ENCODE measurements at places on chromosomes 11 and 22.
A peak's percentile ranks its signal among the peaks of the same experiment; 100 is the strongest.

GRCh38 chr22:50189849-50190181, 4.1 kb downstream of the TRABD start:
- DNase-seq = no peak

- DNase-seq = no peak
These were observed 29.6 kb upstream of the UPB1 start for GRCh38 chr22:24465566-24465965.

GRCh38 chr22:20823264-20823663, 35.3 kb downstream of the PI4KA start:
- no peak for DNase-seq

DNA sequence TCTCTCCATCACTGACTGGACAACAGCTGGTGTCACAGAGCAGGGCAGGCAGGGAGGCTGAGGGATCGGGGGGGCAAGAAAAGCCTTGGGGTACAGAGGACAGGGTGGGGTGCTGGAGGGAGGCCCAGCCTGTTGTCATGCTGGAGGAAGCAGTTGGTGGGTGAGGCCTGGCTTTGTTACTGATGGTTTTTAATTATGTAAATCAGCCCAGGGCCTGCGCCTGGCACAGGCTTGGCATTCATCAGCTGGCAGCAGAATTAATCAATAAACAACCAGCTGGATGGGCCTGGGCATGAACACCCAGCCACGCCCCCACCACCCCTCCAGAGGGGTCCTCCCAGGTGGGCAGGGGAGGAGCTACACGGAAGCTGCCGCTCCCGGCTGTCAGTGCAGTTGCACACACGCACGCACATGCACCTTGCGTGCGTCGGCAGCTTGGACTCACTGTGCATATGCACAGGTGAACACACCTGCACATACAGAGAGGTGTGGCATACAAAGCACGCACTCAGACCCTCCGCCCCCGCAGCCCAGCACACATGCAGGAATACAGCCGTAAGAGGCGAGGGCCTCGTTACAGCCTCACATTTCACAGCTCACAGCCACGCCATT, 21.3 kb upstream of the ELFN2 start:
- DNase-seq = no peak

DNA sequence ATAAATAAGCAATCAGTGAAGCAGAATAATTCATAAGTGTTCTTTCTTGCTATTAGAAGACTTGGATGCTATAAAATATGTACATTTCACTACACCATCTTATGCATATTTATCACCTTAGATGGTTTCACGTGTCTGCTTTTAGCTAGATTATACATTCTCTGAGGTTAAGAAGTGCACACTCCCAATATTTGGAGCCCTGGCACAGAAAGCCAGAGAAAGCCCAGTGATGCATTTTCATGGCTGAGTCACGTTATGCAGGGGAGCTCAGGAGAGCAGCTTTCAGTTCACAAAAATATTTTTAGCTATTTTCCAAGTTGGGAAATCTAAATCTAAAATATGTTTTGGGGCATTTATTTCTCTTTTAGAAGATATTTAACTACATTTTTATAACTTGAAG, 5.1 kb upstream of the TP53AIP1 start:
- DNase-seq = no peak

DNA sequence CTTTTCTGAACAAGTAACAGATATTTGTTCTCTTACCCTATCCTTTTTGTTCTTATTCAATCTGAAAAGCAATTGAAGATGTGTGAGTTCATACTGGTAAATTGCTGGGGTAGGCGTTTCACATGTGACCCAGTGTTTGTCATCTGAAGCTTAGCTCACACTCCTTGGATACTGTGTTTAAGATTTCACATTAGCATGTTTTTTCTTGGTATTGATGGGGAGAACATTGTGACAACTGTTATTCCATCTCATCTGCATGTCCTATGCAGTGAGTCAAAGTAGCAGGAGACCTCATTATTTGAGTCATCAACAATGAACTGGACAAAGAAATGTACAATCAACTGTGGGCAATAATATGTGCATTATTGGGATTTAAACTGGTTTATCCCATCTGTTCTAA, 691.6 kb upstream of the ANO5 start:
- no peak for DNase-seq

- no peak for DNase-seq
These were observed 55.4 kb upstream of the CNTN5 start for GRCh38 chr11:98965358-98965757.

GRCh38 chr22:45528046-45528445, 25.4 kb downstream of the FBLN1 start:
- DNase-seq = no peak

- DNase-seq = no peak
These were observed 44.4 kb downstream of the FAT3 start for GRCh38 chr11:92269021-92269420.

DNA sequence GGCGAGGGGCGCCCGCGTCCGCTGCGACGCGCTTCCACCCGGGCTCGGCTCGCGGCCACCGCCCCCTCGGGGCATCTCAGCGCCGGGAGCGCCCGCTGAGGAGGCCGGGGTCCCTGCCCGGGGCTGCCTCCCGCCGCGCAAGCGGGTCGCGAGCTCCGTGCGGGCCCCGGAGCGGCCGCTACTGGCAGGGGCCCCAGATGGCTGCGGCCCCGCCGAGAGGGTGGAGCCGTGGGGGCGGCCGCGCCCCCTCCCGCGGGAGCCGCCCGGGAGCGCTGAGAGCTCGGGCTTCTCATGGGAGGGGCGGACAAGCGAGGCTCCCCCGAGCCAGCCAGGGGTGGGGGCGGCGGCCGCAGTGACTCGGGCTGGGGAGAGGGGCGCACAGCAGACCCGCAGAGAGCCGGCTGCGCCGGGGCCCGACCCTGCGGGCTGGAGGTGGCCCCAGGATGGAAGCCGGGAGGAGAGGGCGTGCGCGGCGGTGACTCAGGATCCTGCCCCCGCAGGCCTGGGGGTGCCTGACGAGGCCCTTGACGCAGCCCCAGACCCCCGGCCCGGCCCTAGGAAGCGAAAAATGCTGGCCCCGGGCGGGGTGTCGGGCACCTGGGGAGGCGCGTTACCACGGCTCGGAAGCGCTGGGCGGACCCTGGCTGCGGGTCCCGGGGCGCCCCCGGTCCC, 603 bp upstream of the ZFTA start:
- DNase-seq = no peak

DNA sequence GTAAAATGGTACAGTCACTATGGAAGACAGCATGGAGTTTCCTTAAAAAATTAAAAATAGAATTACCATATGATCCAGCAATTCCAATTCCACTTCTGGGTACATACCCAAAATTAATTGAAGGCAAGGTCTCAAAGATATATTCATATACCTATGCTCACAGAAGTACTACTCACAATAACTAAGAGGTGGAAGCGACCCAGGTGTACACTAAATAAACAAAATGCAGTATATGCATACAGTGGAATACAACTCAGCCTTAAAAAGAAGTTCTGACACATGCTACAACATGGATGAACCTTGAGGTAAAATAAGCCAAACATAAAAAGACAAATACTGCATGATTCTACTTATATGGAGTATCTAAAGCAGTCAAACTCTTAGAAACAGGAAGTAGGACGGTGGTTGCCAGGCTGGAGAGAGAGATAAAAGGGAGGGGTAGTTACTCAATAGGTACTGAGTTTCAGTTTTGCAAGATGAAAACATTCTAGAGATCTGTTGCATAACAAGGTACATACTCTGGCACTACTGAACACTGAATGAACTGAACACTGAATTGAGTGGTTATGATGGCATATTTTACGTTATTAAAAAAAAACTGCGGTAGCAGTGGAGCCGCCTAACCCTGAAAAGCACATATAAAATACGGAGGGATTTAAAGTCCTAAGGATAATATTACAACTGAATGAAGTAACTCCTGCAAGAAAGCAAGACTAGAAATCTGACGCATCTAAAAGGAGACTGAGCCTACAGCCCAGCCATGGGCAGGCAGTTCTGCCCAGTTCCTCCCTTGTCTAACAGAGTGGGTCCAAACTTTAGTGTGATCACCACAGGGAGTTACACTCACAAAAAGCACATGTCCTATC, 12.8 kb downstream of the DGCR2 start:
- no peak for DNase-seq

DNA sequence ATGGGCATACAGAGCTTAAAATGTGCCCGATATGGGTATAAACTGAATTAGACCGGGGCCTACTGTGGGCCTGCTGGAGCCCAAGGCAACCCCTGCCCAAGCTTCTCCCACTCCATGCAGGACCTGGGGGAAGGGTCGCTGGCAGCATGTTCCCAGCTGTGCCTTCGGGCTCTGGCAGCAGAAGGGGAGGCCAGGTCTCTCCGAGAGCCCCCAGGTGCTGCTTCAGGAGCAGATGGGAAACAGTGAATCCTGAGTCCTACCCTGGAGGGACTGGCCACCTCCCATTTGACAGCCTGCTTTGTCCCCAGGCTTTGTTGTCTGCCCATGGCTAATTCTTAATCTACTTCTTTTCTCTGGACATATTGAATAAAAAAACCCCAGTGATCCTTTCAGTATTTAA, 315.6 kb upstream of the B3GAT1 start:
- DNase-seq = no peak

DNA sequence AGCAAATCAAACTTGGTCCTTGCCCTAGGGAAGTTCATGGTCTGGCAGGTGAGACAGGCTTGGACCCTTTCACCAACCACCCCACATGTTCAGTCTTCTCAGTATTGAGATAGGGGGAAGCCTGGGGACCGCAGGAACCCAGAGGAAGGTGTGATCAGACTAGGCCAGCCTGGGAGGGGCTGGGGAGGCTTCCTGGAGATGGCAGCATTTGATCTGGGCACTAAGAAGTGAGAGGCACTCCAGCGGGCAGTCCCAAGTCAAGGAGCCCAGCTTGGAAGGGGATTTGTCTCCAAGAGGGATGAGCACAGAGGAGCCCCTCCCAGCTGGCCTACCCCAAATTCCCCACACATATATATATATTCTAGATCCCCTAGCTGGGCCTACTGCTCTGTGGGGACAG, 5.4 kb downstream of the LRRC32 start:
- DNase-seq = no peak

DNA sequence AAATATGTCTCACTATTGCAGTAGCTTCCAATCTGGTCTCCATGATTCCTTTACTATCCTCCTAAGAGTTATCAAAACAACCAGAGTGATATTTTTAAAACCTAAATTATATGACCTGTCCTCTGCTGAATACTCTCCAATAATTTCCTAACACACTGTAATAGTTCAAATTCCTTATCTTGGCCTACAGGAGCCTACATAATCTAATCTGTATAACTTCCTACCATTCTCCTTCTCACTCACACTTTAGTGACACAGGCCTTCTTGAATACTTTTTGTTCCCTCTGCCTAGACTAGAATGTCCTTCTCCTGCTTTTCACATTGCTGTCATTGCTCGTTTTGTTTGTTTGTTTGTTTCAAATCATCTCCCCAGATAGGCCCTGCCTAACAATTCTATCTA, 9.4 kb downstream of the FHIP1B start:
- DNase-seq = no peak

GRCh38 chr11:134040386-134041302, 28.2 kb upstream of the JAM3 start:
- no peak for DNase-seq

DNA sequence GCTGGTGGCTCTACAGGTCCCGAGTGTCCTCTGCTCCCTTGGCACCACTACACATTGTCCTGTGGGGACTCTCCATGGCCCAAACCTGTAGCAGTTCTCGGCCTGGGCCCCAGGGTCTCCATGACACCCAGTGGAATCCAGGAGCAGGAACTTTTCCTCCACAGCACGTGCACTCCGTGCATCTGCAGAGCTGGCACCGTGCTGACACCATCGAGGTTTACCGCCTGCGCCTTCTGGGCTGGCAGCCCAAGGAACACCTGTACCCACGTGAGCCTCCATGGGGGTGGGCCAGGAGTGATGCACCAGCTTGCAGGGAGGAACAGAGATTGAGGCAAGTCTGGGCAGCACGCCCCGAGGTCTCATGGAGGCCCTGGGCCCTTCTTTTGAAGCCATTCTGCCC, 25.2 kb downstream of the TSPAN32 start:
- no peak for DNase-seq

DNA sequence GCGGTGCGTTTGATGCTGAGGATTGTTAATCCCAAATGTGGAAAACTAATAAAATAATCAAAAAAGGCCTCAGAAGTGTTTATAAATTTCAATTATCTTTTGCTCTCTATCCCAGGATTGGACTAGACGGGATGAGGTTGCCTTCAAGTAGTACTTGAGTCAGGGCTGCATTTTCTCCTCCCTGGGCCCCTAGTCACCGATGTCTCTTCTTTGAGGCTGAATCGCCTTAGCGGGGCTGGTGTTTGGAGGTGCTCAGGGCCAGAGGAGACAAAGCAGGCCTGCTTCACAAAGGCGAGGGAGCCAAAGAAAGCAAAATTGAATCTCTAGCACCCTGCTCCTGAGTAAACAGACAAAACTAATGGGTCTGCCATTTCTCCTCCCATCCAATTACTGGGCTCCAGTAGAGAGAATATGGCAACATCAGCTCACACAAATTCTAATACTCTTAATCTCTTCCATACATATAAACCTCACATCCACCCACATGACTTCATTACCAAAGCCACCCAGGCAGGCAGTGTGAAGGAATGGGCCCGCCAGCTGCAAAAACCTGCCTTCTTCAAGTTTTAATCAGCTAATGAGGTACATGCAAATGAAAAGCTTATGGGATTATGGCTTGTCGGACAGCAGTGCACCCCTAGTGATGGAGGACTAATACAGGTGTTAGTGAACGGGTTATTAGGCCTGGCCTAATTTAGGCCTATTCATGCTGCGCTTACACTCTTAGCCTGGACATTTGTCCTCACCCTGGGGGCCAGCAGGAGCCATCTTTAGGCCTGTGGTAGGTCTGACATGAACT, 52.7 kb upstream of the HTATIP2 start:
- DNase-seq = no peak

DNA sequence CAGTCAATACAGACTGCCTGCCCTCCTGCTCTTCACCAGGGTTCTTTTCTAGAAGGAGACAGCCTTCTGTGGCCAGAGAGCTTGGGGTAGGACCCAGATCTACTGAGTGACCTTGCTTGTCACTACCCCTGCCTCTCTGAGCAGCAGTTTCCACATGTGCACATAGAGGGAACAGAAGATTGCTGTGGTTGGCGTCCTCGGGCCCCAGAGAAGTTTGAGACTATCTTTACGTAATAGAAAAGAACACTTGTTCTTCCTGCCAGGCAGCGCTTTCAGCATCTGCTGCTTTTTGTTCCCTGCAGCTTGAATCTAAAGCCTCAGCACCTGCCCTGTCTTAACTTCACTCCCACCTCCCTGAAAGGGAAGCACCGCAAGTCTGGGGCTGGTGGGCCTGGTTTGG, 1.9 kb upstream of the FKBP2 start:
- no peak for DNase-seq

- DNase-seq = peak; percentile 49
These were observed 16.1 kb upstream of the APOA1 start for GRCh38 chr11:116853461-116854073.

- DNase-seq = no peak
These were observed 24.4 kb downstream of the QSER1 start for GRCh38 chr11:32916994-32917393.

GRCh38 chr22:45966895-45967365, 10.0 kb downstream of the WNT7B start:
- DNase-seq = no peak

DNA sequence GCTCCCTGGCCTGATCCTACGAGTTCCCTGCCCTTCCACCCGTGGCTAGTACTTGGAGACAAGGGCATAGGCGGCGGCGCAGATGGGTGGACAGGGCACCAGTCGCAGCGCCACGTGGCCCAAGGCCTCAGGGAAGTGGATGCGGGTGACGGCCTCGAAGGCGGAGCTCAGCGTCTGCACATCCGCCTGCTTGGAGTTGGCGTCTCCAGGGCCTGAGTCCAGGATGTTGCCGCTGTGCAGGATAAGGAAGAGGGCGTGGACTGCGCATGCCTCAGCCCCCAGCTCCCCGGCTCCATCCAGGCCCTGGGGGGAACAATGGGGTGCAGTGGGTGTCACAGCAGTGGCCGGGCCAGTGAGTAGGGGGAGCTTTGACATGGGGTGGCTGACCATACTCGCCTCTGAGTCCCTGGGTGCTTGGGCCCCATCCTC, 6.6 kb downstream of the PITPNM1 start:
- no peak for DNase-seq

All from stimulated activated CD4-positive, alpha-beta T cell treated with anti-CD3 and anti-CD28 coated beads, TNF-alpha, amount 100 ng/mL, for 48 hours (primary cell).